ENCODE measurements at places on chromosomes 16 and 17.

DNA sequence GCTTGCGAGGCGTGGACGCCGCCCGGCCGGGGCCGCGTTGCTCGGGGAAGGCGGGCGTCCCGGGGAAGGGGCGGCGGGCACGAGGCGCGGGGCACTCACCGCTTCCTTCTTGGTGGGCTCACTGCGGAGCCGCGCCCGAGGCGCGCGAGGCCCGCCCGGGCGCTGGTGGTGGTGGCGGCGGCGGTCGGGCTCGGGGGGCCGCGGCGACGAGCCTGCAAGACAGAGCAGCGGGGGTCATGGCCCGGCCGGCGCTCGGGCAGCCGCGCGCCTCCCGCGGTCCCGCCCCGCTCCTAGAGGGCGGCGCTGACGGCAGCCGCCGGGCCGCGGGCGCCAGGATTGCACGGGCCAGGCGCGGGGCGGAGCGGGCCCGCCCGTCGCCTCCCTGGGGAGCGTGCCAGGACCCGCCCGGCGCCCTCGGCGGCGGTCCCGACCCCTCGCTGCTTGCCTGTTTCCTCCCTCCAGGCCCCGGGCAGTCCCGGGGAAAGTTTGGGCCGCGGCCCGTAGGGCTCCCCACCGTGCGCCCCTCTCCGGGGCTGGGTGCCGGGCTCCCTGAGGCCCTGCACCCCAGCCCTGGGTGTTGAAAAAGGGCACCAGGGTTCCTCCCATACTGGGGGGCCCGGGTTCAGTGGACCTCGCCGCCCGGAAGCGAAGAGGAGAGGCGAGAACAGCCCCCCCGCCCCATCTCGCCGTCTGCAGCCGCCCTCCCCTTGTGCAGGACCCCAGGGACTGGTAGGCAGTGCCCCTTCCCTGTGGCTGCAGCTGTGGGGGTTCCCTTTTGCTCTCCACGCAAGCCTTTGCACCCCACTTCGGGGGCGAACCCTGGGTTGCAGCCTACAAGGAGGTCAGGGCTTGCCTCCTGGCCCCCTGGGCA is at the start of gene C16orf74:
Gene C16orf74, minus strand, starts transcription at position 270 of the 871 bp plus-strand sequence. CDS start 15,879 bp downstream, outside the sequence.
- no peak for DNase-seq

GRCh38 chr17:17206124-17206912 is at the start of gene PLD6:
PLD6 (minus strand) TSS chr17:17206333; CDS start chr17:17206286, 47 bp downstream.
- DNase-seq: peak; percentile 8

DNA sequence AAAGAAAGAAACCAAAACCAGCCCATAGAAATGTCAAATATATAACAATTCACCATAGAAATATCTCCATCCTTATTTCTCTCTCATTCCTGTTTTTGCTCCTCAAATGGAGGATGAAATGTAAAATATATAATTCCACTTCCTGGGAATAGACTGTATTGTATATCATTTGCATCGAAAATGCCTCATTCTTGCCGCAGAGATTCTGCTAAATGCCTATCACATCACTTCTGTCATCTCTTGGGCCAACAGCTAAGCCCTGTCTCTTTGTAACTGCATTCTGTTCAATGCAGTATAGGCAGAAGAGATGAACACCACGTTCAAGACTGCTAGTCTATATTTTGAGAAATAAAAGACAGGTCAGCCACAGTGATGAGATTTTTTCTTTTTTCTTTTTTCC is 956.3 kb upstream of the SOX9 start:
- DNase-seq: no peak

GRCh38 chr17:46940692-46941404 is 17.9 kb downstream of the GOSR2 start:
- no peak for DNase-seq

GRCh38 chr16:69503244-69503643 is 62.5 kb upstream of the NFAT5 start:
- no peak for DNase-seq

GRCh38 chr16:18060351-18060750 is 276.2 kb downstream of the NPIPA8 start:
- DNase-seq: no peak

DNA sequence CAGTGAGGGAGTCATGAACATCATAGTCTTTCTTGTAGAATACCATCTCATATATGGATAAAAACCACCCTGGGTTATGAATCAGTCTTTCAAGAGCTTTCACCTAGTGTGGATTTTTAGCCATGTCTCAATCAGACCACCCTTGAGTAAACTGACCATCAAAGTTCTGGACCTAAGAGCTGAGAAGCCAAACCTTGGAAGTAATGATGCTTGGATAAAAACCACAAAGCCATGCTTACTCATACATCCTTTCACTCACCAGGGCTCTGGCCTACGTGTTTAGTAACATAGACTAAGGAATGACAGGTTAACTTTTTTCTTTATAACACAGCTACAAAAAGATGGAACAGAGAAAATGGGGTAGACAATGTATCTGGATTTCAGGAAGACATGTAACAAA is 167.2 kb downstream of the STX8 start:
- DNase-seq: no peak

GRCh38 chr17:38746004-38746848 is 1.9 kb downstream of the PCGF2 start:
- no peak for DNase-seq

- DNase-seq: no peak
Measured at GRCh38 chr16:89737341-89738071, 16.2 kb downstream of the ZNF276 start.

DNA sequence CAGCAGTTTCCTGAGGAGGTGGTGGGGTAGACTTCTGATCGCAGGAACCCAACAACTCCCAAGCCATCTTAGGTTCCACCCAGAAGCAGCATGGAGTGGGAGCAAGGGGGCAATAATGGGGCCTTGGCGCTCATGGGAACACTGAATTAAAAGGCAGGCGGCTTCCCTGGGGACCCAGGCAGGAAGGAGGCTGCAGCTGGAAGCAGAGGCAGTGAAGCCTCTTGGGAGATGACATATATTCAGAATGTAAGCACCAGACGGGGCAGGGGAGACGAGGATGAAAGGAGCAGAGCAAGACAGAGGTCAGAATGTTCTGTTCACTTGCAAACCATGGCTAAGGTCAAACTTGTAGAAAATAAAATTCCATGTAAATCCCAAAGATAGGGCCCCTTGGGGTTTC is 2.9 kb downstream of the HIGD1B start:
- DNase-seq: no peak

Measured in NCI-H524 treated with DMSO at 0.1 percent for 48 hours (cell line).